ENCODE measurements at places on chromosomes 12 and 14.

DNA sequence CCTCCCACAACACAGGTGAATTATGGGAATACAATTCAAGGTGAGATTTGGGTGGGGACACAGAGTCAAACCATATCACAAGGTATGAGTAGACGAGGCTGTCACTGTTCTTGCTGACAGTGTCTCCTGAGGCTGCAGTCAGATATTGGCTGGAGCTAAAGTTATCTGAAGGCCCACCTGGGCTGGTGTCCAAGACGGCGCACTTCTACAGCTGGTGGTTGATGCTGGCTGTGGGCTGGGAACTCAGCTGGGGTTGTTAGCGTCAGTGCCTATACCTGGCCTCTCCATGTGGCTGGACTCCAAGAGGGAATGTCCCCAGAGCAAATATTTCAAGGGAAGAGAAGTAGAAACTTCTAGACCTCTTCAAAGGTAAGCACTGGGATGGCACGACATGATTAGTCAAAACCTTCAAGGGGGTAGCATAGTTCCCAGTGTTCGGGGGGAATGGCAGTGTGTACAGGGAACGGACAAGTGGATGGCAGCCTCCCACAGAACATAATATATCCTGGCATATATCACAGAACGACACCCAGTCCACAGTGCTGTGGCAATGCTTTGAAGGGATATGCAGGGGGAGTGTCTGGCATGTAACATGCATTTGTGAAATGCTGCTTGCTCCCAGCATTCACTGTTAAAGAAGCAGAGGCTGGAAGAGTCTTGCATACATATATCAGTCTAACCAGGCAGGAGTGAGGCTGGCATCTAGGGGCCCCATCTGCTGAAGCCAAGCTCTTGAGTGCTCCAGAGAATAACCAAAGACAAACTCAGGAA is 126.7 kb upstream of the RFLNA start:
- no peak for DNase-seq

GRCh38 chr12:27821259-27821973 is 41.4 kb upstream of the MANSC4 start:
- no peak for DNase-seq

- no peak for DNase-seq
Observed at GRCh38 chr14:50363714-50364111, 33.0 kb downstream of the CDKL1 start.

DNA sequence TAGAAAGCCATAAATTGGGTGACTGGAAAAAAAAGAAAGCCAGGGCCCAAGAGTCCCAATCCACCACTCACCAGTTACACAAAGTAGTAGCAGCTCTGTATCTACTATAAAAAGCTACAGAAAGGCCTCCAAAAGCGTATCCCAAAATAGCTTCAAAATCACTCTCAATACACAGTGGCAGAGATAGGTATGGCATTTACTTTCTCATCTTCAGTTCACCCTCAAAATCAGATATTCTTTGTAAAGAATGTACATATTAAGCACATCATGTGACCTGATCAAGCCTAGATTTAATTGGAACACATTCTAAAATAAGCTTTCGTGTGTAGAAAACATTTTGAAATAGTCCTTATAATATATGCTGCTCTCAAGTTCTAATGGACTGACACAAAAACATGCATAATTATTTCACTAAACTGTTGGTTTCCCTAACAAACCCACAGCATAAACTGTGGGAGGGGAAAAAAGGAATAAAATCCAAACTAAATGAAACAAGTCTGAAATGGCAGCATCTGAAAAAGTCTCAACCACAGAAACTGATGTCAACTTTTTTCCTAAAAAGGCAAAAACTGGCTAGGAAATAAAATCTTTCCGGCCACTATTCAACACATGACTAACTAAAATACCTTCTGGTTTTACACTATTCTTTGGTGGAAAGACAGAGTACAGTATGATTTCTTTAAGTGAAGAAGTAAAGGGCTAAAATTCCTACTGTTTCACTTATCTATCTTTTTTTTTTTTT is 25.9 kb downstream of the UBE2N start:
- DNase-seq: no peak

- no peak for DNase-seq
Observed at GRCh38 chr12:92123780-92124688, 21.6 kb downstream of the BTG1 start.

GRCh38 chr14:88947646-88948598 is 123.5 kb downstream of the TTC8 start:
- no peak for DNase-seq

GRCh38 chr12:78968226-78968625 is 103.7 kb downstream of the SYT1 start:
- DNase-seq: no peak

- no peak for DNase-seq
Observed at GRCh38 chr12:57112492-57113294, 1.5 kb upstream of the STAT6 start.

DNA sequence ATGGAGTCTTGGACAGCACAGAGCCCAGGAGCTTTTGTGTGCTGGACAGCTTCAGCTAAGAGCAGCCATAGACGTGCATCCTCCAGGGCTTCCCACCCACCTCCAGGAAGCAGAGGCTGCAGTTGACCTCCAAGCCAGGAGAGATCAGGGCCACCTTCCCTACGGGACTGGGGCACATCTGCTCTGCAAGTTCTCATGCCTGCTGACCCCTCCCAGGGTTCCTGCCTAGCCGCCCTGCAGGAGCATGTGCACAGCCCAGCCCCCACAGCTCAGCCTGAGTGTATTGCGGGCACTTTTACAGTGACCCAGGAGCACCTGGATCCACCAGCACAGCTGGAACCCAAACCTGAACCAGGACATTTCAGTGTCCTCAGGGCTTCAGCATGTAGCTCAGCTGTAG is 915.2 kb downstream of the RPS29 start:
- no peak for DNase-seq

DNA sequence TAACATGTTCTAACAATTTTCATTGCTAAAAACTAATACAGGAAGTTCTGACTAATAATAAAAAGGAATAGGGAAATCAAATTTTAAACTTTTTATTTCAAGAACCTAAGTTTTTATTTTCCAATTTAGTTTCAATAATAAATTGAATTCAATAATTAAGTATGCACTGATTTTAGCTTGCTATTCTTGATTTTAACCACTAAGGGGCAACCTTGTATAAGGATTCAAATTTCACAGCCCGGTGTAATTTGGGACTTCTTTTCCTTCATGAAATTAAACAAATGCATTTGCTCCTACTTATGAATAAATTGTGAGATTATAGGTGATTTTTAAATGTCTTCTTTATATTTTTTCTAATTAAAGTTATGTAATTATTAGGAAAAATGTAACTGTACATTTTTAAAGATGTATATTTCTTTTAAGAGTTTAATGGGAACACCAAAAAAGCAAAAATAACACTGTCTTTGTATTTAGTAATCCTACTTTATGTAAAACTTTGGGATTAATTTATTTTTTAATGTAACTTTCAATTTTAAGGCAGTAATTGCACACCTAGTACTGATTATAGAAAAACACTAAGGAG is 241.4 kb upstream of the PDZRN4 start:
- no peak for DNase-seq

DNA sequence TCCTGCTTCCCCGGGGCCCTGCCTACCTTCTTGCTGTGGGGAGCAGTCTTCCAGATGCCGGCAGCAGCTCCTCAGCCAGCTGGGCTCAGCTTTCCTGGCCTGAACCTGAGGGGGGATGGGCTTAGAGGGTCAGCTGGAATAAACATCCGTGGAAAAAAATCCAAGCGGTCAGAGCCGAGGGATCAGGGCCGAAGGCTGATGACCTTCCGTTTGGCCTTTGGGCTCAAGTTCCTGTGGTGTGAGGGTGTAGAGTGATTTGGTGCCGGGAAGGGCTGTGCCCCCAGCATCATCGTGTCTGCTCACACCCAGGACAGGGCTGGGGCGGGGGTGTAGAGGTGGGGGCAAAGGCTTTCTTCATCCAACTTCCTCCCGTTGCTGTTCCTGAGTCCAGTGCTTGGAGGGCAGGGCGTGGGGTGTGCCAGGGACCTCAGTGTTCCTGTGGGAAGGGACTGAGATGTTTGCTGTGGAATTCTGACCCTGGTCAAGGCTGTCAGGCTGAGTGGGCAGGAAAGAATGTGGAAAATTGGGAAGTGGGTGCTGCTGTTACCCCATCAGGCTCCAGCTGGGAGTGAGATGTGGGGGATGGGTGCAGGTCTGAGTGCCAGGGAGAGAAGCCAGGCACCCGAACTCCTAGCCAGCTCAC is 2.6 kb downstream of the SMIM41 start:
- DNase-seq: no peak

DNA sequence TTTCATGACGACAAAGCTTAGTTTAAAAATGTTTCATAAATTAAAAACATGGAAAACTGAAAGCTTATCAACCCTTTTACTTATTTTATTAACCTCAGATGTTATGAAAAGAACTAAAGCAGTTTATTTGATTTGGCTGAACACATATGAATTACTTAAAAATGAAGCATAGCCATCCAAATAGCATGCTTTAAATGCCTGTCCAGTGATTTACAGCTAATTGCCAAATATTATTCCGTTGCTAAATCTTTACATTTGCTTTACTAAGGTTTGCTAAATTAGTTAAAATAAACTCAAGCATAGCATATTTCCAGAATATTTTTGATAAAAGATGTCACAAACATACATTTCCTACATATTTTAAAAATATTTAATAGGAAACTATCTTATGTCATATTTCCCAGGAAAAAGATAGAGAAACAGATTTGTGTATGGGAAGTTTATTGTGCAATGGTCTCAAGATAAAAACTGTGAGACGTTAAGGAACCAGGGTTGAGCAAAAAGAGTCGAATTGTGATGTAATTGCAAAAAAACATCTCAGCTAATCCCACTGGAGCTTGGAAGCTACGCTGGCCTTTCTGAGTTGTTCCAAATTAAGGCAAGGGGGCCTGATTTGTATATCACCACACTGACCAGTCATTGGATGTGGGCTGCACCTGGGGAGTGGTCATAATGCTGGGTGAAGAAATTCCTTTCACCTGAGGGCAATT is 25.8 kb downstream of the GPR135 start:
- DNase-seq: no peak

GRCh38 chr14:92314182-92314581 is 8.8 kb upstream of the SLC24A4 start:
- no peak for DNase-seq

GRCh38 chr12:56753566-56753965 is 1.4 kb upstream of the PRIM1 start:
- no peak for DNase-seq

DNA sequence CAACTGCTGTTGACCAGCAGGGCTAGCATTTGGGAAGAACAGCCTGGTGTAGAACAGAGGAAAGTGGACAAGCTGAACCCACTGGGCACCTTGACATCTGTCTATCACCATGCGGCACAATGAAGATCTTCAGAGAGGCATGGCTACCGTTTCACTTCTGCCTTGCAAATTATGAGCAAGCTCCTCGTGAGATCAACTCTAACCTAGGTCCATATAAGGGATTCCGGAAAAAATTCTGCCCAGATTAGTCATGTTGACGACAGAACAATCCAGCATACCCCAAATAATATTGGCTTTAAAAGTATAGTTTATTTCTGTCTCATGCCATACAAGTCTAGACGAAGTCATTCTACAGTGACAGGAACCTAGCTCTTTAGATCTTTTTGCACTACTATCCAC is 91.6 kb upstream of the ATF7IP start:
- DNase-seq: no peak

GRCh38 chr14:102333390-102333789 is 13.8 kb downstream of the ZNF839 start:
- DNase-seq: no peak

DNA sequence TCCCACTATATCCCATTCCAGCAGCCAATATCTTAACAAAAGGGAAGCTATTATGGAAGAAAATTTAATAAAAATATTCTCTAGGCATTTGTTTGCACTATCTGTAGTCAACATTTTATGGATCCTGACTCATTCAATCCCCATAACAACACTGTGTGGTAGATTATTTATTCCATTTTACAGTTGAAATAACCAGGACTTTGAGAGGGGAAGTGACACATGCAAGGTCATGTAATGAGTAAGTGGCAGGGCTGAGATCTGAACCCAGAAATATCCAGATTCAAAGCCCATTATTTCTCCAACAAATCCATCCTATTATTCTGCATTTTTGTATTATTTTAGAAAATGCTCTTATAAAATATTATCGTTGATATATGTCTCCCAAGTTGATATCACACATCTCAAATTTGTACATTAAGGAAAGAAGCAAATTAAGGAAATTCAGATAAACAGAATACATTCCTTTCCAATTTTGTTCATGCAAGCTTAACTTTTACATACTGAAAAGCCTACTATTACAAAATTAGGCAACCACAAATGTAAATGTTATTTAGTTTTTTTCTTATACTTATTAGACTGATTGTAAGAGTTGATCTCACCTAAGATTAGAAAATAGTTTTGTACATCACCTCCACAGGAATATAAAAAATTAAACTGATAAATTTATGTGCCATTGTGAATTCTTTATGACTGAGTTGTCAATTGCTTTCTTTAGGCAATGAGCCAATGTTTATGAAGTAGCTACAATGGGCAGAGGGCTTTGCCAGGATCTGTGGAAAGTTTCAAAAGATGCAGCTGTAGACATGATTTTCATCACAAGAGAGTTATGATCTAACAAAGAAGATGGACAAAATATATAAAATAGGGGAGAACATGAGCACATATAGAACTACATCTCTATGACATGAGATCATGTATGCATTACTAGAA is 55.1 kb upstream of the E2F7 start:
- no peak for DNase-seq

DNA sequence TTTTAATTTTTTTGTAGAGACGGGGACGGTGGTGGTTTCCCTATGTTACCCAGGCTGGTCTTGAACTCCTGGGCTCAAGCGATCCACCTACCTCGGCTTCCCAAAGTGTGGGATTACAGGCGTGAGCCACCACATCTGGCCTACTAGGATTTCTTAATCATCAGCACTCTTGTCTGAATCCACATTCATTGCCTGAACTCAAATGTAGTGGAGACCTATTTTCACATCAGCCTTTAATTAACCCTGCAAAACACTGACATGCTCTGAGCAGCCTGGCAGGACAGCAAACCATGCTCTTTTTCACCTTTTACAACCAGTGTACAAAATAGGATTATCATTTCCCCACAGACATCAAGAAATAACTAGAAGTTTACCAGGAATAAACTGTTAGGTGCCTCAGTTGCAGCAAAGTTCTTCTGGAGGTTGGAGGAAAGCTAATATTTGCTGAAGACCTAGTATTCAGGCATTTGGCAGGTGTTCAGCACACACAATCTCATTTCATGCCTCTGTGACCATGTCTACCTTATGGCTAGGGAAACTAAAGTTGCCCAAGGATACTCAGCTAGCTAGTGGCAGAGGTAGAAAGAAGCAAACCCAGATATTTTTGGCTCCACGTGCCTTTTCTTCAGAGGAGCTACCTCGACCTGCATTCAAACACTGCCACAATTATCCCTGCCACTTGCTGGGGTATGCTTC is 37.7 kb downstream of the CFL2 start:
- DNase-seq: no peak

DNA sequence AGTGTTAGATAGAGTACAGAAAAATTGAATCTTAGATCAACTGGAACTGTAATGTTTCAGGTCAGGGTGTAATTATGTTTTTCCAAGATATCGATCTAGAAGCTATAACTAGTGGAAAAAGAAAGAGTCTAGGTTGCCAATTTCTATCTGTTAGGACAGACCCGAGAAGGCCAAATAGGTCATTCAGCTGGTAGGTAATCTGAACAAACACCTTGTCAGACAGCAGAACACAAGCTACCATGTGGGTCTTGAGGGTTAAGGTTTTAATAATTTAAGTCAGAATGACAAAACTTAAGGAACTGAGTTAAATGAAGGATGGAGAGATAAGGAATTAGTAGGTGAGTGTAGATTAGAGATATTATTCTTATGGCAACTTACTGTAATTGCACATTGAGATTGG is 44.9 kb upstream of the KCNMB4 start:
- no peak for DNase-seq
